ENCODE measurements at places on chromosomes 13 and 19.

GRCh38 chr19:47414469-47414868 lies 4.9 kb downstream of the MEIS3 start:
- DNase-seq: no peak

DNA sequence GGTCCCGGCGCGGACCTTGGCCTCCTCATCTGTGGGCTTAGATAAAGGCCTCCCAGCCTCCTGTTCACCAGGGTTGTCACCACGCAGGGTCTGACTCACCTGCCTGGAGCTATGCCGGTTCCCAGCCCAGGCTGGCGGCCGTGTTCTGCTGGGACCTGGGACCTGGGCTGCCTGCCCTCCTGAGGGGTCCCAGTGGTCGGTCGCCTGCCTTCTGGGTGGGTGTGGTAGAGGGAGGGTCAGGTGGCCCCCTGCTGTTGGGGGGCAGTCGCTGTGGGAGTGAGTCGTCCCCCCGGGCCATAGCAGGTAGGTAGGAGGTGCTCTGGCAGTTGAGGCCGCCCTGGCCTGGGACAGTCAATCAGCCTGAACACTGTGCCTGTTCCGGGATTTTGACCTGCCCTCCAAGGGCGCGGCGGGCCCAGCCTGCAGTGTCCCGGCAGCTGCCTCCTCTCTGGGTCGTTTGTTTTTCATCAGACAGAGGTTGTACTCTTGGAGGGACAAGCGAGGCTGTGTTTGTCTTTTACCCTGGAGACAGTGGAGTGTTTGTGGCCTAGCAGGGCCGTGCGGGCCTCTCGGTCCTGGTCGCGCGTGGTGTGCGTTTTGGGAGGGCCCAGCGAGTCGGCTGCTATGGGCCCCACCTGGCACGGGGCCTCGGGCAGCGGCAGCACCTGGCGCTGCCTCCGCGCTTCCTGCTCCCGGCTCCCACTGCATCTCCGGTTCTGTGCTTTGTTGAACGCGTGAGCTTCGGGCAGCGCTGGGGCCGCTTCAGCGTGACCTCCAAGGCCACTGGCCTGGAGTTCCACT lies 2.6 kb downstream of the ADAT3 start:
- no peak for DNase-seq

- no peak for DNase-seq
Observed at GRCh38 chr19:2387367-2388288, 27.6 kb downstream of the TMPRSS9 start.

GRCh38 chr13:27472941-27473340 lies 22.6 kb upstream of the MTIF3 start:
- DNase-seq: no peak

DNA sequence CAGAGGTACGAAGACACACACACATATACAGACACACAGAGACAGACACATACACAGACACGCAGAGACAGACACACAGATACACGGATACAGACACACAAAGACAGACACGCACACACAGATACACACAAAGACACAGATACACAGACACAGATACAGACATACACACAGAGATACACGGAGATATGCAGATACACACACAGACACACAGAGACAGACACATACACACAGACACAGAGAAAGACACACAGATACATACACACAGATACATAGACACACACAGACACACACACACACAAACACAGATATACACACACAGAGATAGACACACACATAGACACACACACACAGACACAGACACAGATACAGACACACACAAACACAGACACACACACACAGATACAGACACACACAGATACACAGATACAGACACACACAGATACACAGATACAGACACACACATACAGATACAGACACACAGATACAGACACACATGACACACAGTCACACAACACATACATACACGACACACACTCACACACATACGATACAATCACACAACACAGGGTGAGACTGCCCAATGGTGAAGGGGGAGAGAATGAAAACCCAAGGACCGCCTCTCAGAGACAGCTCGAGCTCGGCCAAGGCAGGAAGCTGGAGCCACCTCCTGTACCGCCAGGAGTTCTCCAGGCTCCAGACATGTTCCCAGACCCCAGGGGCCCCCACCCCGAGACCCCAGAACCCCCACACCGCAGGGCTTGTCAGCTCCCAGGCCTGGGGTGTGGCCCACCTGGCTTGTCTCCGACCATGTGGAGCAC lies 8.8 kb upstream of the CCER2 start:
- no peak for DNase-seq

DNA sequence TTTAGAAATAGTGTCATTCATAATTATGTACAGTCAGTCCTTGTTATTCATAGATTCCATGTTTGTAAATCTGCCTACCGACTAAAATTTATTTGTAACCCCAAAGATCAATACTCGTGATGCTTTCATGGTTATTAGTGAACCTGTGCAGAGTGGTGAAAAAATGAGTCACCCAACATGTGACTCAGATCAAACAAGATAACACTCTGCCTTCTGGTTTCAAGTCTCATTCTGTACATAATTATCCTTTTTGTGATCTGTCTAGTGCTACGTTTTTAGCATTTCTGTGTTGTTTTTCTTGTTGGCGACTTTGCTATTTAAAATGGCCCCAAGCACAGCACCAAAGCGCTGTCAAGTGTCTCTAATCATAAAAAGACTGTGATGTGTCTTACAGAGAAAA lies 274.7 kb downstream of the SUCLA2 start:
- no peak for DNase-seq

GRCh38 chr13:107644136-107644535 lies 571.2 kb downstream of the LIG4 start:
- DNase-seq: no peak

- DNase-seq: peak; percentile 29
Observed at GRCh38 chr19:18274219-18274780, at the start of gene IQCN. TSS of gene IQCN (minus strand) at chr19:18274452. CDS start at chr19:18269478, 4,974 bp downstream.

DNA sequence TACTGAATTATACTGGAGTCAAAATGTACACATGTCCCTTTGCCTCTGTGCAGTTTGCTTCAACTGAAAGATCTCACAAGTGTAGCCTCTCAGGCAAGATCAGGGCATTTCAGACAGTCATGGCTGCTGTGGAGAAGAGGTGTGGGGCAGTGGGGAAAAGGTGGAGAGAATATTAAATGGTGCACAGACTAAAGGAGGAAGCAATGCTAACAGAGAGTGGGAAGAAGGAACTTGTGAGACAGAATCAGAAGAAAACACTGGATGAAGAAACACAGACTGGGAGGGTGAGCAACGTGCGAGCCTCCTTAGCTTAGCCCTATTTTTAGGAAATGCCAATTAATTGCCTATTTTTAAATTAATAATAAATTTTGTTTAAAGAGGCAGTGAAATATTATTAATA lies 49.6 kb upstream of the RAP2A start:
- no peak for DNase-seq

DNA sequence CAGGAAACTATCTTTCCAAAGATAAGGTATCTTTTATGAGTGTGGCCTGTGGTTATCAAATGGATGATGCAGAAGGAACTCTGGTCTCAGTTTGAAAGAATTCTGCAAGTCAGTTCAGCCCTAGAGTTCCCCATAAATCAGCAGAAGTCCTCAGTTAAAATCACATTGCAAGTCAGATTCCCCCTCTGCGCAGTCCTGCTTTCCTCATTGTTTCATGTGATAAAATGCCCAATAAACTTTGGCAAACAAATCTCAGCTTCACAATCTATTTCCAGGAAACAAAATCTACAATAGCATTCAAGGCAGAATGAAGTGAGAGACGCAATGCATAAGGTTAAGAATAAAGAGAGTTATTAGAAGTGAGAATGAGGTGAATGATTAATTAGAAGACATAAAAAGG lies 216.3 kb upstream of the KLHL1 start:
- no peak for DNase-seq

DNA sequence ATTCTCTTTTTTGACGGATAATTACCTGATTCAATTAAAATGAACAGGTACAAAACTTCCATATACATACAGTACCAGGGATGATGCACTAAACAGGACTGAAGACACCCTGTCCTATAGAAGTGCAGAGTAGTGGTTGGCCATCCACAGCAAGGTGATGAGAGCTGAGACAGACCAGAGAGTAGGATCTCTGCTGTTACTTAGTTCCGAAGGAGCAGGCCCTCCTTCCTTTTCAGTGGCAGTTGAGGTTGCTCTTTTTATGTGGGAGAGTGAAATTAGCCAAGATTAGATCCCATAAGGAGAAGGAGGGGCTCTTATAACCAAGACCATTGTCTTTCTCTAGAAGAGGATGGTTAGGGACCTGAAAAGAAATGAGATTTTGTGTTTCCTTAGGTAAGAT lies 4.0 kb downstream of the PDS5B start:
- no peak for DNase-seq

DNA sequence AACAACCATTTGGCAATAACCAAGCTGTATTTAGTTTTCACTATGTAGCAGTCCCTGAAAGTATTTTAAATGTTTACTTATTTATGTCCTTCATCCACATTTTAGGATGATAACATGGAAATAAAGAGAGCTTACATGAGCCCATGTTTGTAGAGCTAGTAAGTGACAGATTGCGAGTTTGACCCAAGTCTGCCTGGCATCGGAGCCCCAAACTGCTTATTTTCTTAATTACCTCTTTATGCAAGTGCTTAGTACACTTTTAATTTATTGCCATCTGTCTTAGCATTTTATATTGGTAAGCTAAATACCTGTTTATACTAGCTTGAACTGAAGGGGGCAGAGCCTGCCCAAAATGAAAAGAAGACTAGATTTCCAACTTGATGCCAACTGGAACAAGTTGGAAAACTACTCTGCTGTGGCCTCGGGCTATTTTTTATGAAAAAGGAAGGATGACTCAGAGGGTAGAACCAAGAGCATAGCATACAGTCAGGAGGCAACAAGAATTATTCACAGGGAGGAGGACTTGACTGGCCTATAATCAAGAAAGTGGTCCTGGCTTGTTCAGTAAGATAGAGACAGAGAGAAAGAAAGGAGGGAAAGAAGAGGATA lies 150.2 kb downstream of the NDFIP2 start:
- DNase-seq: no peak

DNA sequence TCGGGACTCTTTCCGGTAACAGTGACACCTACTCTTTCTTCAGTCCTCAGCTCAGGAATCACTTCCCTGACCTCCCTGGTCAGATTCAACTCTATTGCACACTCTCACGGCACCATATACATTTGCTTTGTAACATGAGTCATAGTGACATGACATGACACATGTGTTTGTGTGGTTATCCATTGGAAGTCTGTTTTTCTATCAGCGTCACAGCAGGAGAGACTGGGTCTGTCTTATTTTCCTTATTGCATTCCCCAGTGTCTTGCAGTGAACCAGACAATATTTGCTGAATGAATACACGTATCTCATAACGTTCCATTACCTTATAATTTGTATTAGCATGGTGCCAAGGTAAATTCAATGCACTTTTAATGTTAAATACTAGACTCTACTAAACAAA lies 102.0 kb downstream of the DCLK1 start:
- DNase-seq: no peak

DNA sequence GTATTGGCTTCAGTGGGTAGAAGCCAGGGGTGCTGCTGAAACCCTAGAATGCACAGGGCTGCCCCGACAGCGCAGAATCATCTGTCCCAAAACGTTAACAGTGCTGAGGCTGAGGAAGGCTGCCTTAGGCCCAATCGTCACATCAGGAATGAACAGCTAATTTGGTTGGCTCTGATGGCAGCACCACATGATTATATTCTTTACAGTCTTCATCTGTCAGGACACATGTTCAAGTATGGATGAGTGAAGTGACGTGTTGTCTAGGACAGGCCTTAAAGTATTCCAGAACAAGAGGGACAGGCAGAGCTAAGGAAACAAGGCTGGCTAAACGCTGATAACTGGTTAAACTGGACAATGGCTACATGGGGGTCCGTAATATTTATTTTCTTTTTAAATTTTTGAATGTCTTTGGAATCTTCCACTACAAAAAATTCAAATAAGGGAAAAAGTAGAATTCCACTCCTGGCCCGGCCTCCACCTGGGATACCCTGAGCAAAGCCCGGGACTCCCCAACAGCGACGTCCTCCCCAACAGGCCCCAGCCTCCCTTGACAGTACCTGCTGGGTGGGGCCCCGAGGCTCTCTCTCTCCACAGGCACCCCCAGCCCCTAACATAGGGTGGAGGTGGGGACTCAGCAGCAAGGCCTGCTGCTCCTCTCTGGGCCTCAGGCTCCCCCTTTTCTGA lies 14.8 kb upstream of the CCNP start:
- no peak for DNase-seq

DNA sequence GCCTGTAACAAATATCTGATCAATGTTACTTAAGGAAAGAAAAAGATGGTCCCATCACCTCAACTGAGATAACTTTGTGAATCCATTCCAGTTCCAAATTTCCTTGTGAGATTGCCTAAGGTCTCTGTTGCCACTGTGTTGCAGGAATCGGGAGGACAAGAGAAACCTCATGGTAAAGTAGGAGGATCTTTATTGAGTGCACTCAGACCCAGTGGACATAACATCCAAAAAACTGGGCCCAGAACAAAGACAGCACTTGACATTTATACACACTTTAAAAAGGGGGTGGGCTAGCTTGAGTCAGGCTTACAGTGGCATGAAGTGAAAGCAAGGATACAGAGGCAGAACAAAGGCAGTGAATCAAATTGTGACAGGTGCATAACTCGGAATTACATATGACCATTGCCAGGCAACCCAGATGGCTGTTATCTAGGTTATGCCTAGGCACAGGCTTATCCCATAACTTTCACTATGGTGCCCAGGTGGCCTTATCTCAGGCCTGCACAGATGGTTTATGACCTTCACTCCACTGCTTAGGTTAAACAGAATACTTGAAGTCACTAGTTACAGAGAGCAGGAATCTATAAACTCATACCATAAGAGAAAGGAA lies 459.4 kb upstream of the PCDH20 start:
- DNase-seq: no peak

DNA sequence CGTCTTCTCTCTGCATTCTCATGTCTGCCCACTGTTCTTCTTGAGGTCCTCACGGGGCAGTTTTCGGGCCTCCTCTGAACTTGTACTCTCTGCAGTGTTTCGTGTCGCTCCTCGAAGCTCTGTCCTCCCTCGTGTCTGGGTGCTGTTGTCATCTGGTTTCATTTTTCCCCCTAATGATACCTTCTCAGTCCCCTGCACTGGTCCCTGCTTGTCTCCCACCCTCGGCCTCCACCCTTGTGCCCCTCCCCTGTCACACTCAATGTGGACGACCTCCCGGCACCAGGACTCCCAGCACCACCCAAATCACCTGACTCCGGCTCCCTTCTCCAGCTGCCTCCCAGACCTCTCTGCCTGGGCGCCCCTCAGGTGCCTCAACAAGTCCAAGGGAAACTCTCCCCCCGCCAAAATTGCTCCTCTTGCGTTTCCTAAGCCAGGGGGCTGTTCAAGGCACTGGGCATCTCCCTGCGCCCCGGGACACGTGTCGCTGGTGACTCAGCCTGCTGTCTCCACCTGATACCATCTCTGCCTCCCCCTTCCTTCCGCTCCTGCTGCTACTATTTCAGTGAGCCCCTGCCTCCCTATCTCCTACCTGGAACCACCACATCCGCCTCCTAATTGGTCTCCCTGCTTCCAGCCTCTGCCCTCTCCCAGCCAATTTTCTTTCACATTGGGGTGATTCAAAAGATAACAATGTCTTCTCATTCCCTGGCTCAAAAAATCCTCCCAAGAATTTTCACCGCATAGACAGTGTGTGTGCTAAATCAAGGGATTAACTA lies 49.5 kb downstream of the RFX2 start:
- no peak for DNase-seq

All from effector CD8-positive, alpha-beta T cell (primary cell).